ENCODE measurements at places on chromosomes 4 and X. TPM values are rescaled to one million over a fixed set of nuclear protein-coding genes. Genes with fewer than 3 reads are reported as not detected.

Gene TSPAN7
- total RNA-seq = 0.50 TPM

- DNase-seq = peak; percentile 9
Observed at GRCh38 chrX:110665223-110666002, 130.2 kb downstream of the CHRDL1 start.

Gene SPATA4
- total RNA-seq = not detected

DNA sequence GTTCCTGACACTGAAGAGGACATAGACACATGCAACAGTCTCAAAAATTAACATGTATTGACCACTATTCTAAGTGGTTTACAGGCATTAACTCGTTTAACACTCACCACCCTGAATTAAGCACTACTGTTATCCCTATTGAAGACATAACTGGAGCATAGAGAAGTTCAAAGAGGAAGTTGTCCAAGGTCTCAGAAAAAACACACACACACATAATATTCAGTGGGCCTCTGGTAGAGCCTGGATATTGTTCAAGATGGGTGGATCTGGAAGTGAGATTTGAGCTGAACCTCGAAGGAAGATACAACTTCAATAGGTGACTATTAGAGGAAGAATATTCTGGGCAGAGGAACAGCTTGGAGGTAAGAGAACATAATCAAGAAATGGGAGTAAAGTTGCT is 334.9 kb downstream of the HNRNPD start:
- no peak for DNase-seq

Gene UTP3
- total RNA-seq = 33.5 TPM

Gene SMIM10
- 2.1 TPM for total RNA-seq

Gene TAF7L
- total RNA-seq = not detected

Gene NEUROG2
- total RNA-seq = 0.13 TPM

Gene STK32B
- not detected for total RNA-seq

DNA sequence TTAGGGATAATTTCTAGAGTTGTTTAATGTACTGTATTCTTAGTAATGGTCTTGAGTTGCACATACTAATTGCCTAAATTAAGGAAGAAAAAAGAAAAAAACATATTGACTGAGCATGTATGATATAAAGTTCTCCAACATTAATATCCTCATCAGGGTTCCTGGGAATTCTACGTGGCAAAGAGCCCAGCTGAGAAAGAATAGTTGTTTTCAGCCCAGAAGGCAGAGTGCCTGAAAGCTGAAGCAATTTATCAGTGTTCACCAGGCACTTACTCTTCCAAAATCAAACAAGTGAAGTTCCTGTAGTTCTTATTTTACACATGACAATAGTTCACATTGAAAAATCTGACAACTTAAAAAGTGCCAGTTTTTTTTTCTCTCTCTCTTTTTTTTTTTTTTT is 27.7 kb downstream of the YIPF7 start:
- DNase-seq = no peak

Gene CTAG2
- not detected for total RNA-seq

Gene MAMLD1
- total RNA-seq = 1.8 TPM

- no peak for DNase-seq
Observed at GRCh38 chr4:79682801-79683530, 274.9 kb upstream of the GK2 start.

- no peak for DNase-seq
Observed at GRCh38 chr4:1250527-1250812, 1.5 kb upstream of the CTBP1 start.

Gene MUC7
- not detected for total RNA-seq

Gene GDI1
- total RNA-seq = 76.5 TPM

DNA sequence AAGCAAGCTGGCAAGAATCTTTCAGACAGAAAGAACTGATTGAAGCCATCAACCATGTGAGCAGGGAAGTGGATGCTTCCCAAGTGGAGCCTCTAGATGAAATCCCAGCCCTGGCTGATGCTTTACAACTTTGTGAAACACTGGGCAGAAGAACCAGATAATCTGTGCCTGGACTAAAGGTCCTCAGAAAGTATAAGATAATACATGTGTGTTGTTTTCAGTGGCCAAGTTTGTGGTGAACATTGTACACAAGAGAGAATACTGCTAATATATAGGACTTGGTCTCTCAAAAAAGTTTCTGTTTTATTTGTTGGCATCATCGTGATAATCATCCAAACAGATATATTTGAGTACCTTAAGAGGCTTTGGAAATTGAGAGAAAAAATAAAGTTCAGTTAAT is 1367.8 kb upstream of the IGFBP7 start:
- no peak for DNase-seq

- no peak for DNase-seq
Observed at GRCh38 chr4:147678106-147678505, 5.9 kb downstream of the PRMT9 start.

DNA sequence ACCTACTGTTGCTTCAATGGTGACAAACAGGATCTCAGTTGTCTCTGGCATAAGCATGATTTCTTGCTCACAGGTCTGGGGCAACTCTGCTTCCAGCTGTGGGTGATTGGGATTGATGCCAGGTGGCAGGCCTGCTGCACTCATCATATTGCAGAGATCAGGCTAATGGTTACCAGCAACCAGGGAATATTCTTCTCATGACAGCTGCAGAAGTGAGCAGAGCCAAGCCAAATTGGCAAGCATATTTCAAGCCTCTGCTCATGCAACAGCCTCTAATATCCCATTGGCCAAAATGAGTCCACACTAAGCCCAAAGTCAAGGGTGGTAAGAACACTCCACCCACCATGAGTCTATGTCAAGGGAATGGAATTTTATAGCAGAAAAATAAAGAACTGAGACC is 26.7 kb upstream of the TBC1D19 start:
- no peak for DNase-seq

Gene PAGE5
- not detected for total RNA-seq

GRCh38 chr4:85024671-85025070 is 58.2 kb upstream of the WDFY3 start:
- no peak for DNase-seq

Gene PHF8
- 41.3 TPM for total RNA-seq

- peak; percentile 60 for DNase-seq
Observed at GRCh38 chrX:119605464-119606279, 552 bp downstream of the NKRF start.

GRCh38 chr4:10526429-10527222 is 69.4 kb upstream of the ZNF518B start:
- DNase-seq = no peak

Gene SPANXB1
- not detected for total RNA-seq

- no peak for DNase-seq
Observed at GRCh38 chrX:85516131-85516530, 136.7 kb upstream of the POF1B start.

GRCh38 chr4:53365121-53365485 is 758 bp downstream of the SCFD2 start:
- DNase-seq = peak; percentile 23

- DNase-seq = peak; percentile 73
Observed at GRCh38 chrX:120213438-120214265, 37.0 kb upstream of the ZBTB33 start.

GRCh38 chr4:56655209-56655626 is 25.9 kb downstream of the HOPX start:
- DNase-seq = no peak

DNA sequence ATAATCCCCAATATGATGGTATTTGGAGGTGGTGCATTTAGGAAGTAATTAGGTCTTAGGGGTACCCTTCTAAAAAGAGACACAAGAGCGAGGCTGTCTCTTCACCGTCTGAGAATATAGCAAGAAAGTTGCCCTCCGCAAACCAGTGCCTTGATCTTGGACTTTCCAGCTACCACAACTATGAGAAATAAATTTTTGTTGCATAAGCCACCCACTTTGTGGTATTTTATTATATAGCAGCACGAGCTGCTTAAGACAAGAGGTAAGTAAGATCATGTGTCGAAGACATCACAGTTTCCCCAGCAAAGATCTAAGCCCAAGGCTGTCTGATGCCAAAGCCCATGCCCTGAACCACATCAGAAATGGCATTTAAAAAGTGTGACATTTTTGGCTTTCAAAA is 9.6 kb upstream of the EXOSC9 start:
- DNase-seq = no peak

DNA sequence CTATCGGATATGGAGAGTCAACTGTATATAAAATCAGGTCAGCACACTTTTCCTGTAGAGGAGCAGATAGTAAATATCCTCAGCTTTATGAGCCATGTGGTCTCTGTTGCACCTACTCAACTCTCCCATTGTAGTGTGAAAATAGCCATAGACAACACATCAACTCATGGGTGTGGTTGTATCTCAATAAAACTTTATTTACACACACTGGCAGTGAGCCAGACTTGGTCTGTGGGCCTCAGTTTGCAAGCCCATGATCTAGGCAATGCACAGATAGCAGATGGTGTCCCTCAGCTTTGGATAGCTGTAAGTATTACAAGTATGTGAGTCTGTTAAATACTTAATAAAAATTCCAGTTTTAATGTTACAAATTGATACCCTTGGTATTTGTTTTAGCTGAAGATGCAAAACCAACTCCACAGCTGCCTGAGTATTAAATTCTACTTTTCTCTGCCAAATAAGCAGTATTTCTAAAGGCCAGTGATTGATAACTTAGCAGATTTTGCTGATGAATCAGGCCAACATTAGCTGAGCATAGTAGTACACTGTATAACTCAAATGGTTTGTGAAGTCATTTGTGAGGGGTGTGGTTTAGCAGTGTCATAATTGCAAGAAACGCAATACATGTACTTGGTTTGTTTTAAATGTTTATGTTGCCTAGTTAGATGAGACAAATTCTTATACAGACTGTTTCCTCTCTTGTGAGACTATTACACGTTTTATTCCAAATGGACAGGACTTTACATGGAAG is 87.3 kb downstream of the GPR143 start:
- no peak for DNase-seq

Gene USP26
- total RNA-seq = not detected

- DNase-seq = peak; percentile 48
Observed at GRCh38 chr4:123480706-123481418, 84.3 kb downstream of the SPRY1 start.

DNA sequence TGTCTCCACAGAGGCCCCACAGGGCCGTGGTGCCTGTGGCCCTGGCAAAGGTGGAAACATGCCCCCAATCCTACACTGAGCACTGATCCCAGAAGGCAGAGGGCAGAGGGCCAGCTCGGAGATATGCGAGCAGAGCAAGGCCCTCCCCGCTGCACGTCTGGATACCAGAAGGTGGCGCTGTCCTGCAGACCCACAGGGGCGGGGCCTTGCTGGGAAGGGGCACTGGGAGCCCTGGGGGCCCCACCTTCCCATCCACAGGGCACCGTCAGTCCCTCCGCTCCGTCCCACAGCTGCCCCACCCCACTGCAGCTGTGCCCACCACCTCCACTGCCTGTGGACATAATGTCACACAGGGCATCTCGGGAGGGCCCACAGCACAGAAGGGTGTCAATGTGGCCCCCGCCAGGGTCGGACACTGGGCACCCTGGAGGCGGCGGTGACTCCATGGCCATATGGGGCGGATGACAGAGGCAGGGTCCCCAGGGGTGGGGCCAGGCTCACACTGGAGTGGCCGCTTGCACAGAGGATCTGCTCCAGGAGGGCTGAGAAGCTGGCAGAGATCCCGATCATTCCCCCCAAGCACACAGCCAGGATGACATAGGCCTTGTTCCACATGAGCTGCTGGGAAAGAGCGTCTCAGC is 4.8 kb downstream of the SLC49A3 start:
- DNase-seq = peak; percentile 66

Data from activated CD8-positive, alpha-beta T cell treated with anti-CD3 and anti-CD28 coated beads for 36 hours (primary cell).